ENCODE measurements at places on chromosomes 6 and 20.
A peak's percentile ranks its signal among the peaks of the same experiment; 100 is the strongest.

GRCh38 chr6:34237316-34237721, 646 bp downstream of the HMGA1 start:
- no peak for DNase-seq

- DNase-seq = no peak
Observed at GRCh38 chr6:12288914-12289313, 1.2 kb upstream of the EDN1 start.

DNA sequence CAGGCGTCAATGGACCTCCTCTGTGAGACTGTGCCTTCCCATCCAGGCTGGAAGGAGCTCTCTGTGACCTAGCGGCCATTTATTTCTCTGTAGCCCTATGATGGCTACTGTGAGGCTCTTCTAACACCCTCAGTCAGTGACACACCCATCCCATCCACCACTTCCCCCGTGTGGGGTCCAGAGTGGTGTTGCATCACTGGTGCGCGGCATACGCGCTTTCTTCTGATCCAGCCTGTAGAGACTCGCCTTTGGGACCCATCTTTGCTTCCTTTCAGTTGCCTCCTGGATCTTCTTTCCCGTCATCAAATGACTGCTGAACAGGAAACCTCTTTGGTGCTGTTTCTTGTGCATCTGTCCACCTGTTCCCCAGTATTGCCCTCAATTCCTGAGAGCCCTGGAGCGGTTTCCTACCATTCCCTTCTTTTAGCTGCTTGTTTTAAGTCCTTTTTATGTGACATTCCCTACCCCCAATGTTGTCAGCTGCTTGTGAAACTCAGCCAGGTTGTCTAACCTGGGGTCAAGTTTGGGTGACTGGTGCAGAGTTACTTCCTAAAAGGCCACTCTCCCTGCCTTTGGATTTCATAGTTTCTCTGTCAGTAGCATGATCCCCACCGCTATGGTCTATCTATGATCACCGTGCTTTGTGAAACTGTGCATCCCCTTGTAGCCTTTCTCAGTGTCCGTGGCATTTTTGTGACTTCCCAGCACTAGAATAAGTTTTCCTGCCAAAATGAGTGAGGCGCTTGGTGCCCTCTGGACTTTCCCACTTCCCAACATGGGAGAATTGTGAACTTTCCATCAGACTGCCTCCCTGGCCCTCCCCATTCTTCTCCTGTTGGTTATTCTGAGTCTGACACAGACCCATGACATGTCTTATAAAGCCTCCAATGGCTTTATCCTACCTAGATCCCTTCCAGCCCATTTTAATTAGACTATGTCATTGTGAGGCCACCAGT, 5.7 kb downstream of the PRR3 start:
- no peak for DNase-seq

GRCh38 chr6:101534386-101534785, 140.9 kb downstream of the GRIK2 start:
- DNase-seq = peak; percentile 59

- no peak for DNase-seq
Observed at GRCh38 chr6:20173833-20174792, 38.2 kb downstream of the MBOAT1 start.
